CD4-positive, alpha-beta T cell treated with Interferon gamma for 1 hour (primary cell): ENCODE measurements at places on chromosomes 6 and 20.
A peak's percentile ranks its signal among the peaks of the same experiment; 100 is the strongest.

DNA sequence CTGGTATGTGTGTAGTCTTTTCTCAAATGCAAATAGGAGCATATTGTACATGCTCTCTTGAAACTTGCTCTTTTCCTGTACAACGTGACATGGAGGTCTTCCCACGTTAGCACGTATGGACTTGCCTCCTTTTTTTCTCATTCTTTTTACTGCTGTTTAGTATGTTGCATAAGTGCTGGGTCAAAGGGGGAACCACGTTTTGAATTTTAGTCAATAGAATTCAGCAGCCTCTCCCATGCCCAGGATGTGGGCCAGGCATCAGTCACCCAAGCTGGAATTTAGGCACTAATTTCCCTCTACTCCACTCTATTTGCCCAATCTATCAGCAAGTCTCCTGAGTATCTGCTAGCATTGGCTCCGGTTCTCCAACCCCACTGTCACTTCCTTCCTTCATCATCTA is 41.5 kb upstream of the RNF24 start:
- DNase-seq = no peak

DNA sequence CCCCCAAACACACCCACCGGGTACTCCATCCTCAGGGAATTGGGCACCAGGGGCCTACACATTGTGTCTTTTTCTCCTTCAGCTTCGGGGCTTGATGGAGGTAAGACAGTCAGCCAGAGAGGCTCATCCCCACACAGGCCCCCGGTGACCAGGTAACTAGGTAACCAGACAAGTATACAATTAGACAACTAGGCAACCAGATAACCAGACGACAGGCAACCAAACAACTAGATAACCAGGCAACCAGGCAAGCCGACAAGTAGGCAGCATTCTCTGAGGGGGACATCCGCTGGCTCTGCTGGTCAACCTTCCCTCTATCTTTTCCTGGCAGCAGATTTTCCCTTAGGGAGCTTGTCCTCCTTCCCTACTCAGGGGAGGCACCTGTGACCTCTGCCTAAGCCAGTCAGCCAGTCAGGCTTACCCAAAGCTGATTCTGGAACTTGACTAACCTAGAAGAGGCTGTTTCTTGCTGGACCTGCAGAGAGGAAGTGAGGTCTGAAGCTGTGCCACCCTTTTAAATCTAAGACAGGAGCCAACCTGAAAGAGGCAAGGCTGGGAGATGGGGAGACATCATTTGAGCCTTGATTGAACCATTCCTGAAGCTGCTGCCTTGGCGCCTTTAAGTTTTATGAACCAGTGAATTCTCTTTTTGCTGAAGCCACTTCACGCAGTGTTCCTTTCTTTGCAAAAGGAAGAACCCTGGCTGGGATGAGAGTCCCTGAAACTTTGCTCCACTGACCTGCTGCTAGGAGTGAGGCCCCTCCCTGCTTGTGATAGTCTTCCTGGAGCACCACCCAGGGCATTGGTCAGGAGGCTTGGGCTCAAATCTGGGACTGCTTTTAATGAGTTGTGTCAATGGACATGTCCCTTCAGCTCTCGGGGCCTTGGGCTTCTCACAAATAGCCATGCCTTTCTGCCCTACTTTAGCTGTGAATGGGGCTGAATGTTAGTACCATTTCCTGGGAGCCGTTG is 96.4 kb upstream of the RNF24 start:
- DNase-seq = no peak

- DNase-seq = no peak
Observed at GRCh38 chr6:16766043-16766536, 4.8 kb upstream of the ATXN1 start.

- DNase-seq = no peak
Observed at GRCh38 chr6:2179950-2180349, 65.5 kb downstream of the GMDS start.

DNA sequence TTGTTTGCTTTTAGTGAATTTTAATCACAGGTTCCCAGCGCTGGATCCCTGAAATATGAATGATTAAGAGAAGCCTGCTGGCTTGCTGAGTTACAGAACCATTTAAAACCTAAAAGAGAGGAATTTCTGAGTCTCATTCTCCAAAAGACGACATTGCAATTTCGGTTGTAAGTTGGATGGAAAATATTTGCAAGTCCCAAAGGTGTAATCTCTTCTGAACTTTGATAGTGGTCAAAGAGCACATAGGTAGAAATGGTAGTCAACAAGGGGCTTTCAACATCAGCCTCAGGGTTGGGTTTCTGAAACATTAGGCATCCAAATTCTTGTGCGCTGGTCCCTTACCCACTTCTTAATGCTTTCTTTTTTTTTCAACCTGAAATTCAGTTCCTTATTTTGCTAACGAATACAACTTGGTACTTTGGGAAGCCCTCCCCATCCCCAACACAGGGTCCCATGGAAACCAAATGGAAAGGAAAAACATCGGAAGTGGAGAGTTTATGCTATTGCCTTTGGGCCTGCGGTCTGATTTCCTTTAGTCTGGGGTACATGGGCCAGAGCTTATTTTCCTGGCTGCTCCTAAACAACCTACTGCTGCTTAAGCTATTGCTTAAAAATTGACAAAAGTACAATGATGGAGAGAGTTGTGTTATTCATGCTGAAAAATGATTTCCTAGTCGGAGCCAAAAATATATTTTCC is 117.0 kb upstream of the KCNK16 start:
- DNase-seq = no peak

DNA sequence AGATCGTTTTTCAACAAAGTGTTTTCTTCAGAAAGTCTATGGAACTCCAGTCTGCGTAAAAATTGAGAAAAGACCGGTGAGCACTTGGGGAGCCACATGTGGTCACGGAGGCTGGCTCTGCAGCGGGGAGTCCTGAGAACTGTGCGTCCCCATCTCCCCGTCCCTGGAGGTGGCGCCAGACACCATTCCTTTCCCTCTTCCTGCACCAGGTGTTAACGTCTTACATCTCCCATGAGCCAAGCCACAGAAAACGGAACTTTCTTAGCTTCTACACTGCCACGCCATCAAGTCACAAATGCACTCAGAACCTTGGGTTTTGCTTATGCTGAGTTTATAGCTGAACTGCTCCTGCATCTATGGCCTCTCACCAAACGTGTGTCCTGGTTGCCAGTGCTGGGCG is 62.6 kb downstream of the GINS1 start:
- DNase-seq = peak; percentile 29
